Stimulated activated CD4-positive, alpha-beta T cell treated with anti-CD3 and anti-CD28 coated beads, TNF-alpha, amount 100 ng/mL, for 1 hour (primary cell): ENCODE measurements at places on chromosomes 6 and 20.

GRCh38 chr6:33698494-33698893 lies 13.0 kb downstream of the UQCC2 start:
- no peak for DNase-seq

DNA sequence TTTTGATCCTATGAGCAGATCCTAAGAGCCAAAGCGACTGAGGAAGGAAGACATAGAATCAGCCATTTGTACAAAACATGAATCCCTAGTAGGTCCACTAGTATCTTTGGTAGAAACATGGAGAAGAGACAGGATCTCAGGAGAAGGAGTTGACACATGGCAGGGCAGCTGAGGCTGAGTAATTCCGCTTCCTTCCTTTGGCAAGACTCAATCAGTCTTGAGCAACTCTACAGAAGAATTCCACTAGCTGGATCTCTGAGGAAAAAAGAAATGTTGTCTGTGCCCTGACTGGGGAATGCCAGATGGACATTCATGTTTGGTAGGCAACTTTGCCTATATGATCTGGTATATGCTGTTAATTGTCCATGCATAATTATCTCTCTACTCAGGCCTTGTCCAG lies 35.3 kb downstream of the ESR1 start:
- DNase-seq = no peak

DNA sequence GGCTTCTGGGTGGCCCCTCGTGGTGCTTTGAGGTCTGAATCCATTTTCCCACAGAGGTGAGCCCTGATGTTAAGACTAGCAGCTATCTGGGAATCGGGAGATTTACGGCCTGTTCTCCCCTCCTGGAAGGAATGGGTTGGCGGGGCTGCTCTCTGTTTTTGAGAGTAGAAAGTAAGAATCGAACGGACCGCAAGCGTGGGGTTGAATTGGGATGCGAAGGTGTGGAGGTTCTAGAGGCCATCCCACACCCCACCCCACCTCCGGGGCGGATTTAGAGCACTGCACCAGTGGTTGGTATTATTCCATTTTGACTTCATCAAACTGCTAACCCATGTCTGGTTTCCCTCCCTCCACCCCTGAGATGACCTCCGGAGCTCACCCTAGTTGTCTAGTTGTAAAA lies 11.5 kb downstream of the PYGB start:
- no peak for DNase-seq

DNA sequence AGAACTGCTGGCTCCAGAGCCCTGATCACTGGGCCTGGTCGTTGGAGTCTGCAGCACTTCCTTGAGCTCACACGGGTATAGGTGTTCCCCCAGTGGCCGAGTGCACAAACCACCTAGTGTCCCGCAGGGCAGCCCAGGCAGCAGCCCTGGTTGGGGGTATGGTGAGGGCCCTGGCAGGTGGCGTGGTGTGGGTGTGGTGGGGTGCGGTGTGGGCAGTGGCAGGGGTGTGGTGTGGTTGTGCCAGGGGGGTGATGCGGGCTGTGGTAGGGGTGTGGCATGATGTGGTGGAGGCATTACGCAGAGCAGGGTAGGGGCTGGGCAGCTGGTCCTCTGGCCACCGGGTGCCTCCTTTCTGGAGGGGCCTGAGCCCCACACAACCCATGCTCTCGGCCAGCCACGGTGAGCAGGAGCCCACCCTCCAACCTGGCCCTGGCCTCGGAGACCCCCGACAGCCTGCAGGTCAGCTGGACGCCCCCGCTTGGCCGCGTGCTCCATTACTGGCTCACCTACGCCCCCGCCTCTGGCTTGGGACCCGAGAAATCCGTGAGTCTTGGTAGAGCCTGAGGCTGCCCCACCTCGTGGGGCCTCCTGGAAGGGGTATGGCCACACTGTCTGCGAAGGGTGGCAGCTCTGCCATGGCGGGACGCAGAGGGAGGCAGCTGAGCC lies 20.5 kb downstream of the COL20A1 start:
- DNase-seq = no peak

- DNase-seq = no peak
Measured at GRCh38 chr6:48078120-48078519, 32.9 kb downstream of the PTCHD4 start.

DNA sequence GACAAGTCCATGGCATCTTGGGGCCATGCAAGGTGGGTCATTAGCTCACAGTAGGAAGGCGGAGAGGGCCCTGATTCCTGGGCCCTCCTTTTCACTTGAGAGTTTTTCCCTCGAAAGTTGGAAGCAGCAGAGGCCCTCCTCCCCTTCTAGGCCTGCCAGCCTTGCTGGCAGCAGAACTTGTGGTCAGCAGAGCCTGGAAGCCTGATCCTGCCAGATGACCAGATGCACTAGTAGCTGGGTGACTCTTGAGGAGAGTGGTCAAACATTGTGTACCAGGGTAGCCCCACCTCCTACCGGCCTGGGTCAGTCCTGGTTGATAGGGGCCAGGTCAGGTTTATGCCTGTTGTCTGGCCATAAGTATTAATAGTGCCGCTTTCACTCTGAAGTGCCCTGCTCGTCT lies 3.8 kb upstream of the HMGA1 start:
- no peak for DNase-seq

GRCh38 chr6:72863131-72863530 lies 241.3 kb downstream of the KCNQ5 start:
- no peak for DNase-seq

- DNase-seq = no peak
Measured at GRCh38 chr6:30720738-30721197, 616 bp downstream of the TUBB start.

DNA sequence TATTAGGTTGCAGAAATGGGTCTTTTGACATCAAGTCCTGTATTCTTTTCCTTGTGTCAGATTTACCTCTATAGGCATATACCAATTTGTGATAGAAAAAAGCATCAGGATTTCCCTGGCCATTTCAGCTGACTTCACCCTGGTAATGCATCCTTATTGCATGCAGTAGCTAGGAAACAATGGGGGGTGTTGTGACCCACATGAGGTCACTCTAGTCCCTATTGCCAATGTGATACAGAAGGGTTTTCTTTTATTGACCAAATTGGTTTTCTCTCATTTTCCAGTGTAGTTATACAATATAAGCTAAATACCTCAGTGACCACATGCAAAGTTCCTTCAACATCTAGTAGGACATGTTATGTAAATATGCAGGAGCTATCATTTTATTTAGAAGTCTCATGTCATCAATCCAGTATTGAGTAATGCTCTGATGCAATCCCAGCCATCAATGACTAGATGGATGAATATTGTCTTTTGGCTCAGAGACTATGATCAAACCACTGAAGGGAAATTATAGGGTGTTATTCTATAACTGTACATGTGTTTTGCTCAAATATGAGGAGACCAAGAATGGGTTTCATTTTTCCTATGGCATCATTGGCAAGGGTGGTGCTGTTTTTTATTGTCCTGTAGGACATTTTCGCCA lies 177.7 kb downstream of the KLHL32 start:
- no peak for DNase-seq

GRCh38 chr6:129648819-129649491 lies 61.0 kb downstream of the ARHGAP18 start:
- no peak for DNase-seq

GRCh38 chr20:23624324-23624691 lies 13.4 kb downstream of the CST3 start:
- DNase-seq = no peak

DNA sequence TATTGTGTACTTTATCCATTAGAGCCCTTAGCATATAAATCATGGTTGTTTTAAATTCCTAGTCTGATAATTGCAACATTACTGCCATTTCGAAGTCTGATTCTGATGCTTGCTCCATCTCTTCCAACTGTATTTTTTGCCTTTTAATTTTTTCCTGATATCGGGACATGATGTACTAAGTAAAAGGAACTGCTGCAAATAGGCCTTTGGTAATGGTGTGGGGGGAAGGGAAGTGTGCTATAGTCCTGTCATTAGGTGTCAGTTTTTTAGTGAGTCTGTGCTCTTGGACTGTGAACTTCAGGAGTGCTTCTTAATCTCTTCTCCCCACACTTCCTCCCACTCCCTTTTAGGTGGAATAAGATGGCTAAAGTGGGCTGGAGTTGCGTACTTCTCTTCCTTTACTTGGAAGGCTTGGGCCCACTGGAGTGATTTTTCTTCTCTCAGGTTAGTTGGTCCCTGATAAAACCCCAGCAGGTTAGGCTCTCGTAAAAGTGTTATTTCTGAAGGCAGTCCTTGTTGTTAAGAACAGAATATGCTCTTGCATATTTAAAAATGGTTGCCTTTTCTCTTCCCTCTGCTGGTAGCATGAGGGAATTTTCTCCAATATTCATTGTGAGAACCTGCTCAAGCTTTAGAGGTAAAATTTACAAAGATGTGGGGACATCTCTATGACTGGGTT lies 18.1 kb downstream of the STXBP5 start:
- DNase-seq = no peak

DNA sequence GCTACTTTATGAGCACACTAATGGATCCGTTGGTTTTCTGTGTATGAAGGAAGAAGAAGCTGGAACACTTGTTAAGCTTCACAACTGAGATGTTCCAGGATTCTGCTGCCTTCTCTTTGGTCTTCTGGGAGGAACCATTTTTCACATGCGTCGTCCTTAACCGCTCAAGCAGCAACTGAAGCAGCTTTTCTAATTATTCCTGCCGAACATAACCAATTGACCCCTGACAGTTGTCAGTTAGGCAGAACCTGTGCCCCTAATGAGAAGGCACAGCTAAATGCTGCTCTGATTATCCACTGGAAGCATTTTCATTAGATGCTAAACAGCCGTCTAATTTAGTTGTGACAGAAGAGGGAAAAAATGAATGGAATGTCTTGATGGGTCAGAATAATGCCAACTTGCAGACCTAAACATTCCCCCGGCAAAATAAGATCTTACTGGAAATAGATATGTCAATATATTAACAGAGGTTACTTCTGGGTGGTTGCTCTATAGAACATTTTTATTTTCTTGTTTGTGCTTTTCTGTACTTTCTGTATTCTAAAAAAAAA lies 85.0 kb upstream of the SMLR1 start:
- DNase-seq = no peak

DNA sequence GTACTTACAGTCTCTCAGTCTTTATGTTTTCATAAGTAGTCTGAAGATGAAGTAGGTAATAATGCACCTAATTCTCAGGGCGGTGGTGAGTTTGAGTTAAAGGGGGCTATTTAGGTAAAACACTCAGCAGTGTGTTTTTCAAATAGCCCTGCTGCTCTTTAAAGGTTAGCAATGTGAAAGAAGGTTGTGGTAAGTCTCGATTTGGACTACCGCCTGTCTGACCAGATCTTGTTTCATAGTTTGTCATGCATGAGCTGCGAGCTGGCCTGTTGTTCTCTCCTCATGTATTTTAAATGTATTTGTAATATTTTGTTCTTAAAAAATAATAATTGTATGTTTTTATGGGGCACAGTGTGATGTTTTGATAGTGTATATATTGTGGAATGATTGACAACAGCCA lies 340.2 kb downstream of the DHX35 start:
- DNase-seq = no peak

DNA sequence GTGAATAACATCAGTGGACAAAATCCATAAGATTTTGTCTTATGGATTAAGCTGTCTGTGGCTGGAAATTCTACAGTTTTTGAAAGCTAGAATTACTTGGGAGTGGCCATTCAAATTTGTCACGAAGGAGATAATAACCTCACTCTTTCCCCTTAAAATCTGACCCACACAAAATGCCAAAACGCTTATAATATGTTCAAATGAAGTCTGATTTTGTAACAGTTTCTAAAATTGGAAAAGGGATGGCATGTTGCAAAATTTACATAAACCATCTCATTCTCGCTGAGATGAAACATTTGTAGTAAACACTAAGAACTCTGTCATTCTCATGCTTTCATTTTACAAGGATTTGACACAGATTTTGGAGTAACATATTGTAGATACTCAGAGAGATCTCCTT lies 112.7 kb downstream of the GJA1 start:
- DNase-seq = no peak

DNA sequence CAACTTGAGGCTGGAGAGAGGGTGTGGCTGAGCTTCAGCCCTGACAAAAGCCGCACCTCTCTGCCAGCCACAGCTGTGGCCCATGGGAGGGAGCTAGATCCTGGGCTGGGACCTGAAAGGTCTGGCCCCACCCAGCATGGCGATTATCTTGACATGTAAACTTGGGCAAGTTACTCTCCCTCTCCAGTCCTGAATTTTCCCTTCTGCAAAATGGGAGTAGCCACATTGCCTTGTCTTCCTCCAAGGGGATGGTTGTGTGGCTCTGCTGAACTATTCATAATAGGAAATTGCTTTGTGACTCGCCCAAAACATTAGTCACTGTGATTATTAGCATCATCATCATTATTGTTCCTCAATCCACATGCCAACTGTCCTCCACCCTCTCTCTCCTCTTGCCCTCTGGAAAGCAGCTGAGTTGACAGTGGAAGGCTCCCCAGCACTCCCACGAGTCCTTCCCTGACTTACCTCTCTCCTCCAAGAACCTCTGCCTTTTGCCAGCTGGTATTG lies 23.0 kb upstream of the RBPJL start:
- DNase-seq = no peak

DNA sequence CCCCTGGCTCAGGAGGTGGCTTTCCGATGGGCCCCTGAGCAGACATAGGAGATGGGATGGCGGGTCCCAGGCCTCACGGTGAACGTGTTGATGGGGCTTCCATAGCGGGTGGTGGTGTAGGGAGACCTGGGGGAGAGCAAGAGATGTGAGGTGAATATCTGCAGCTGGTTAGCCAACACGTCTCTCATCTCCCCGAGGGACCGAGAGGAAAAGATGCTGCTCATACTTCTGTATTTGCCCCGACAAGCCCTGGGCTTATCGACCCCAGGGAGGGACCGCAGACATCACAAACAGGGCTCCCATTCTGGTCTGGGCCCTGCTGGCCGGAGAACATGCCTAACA lies 38.7 kb downstream of the C6orf132 start:
- no peak for DNase-seq

DNA sequence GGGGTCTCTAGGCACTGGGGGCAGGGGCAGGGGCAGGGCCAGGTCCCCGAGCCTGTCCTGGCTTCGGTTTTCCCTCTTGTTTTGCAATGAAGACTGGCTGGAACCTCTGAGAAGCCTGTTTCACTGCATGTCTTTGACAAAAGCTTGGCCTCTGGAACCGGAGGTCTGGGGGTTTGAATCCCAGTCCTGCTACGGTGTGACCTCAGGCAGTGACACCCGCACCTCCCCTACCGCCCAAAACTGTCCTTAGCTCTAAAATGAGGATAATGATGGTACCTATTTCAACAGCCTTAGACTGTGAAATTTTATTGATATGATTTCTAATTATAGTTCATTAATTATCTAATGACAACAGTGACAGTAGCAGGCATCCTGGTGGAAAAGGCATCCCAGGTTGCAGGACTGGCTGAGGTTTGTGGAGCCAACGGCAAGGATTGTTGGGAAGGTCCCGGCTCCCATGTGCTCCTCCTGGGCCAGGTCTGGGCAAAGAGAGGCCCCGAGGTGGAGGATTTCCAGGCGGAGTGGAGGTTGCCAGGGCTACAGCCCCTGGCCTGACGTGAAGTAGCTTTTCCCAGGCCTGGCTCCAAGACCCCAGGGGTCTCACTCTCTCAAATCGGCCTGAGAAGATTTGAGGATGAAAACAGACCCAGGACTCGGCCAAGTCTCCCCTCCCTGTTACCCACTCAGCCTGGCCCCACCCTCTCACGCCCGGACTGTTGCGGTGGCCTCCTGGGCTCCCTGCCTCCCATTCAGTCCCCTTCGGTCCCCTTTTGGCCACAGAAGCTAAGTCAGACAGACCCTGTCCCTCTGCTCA lies 57.9 kb downstream of the SNAI1 start:
- no peak for DNase-seq
